ENCODE measurements at places on chromosomes 6 and 20. TPM values are rescaled to one million over a fixed set of nuclear protein-coding genes. Genes with fewer than 3 reads are reported as not detected.

DNA sequence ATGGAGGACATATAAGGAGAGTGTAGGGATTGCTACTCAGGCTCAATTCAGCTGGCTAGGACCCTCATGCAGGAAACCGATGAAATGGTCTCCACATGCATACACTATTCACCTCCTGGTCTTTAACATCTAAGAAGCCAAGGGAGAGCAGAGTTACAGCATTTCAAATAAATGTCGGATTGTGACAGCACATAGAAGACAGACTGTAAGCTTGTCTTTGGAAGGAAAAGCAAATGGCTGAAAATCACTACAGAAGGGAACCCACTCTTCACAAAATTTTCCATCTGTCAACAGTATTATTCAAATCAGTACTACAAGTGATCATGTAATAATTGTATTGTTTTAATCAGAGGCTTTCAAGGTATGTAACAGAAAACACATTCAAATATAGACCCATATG is 72.9 kb downstream of the ATG5 start:
- no peak overlapping the region for H3K27ac ChIP-seq
- H3K4me1 ChIP-seq, result no peaks in the 10 kb centered on the region

- H3K27ac ChIP-seq, result peak overlapping the region; percentile 38
- no peaks in the 10 kb centered on the region for H3K36me3 ChIP-seq
- H3K4me3 ChIP-seq, result no peak overlapping the region
- H3K4me1 ChIP-seq, result peaks cover 15% of the 10 kb centered on the region
- H3K27me3 ChIP-seq, result no peaks in the 10 kb centered on the region
Observed at GRCh38 chr20:34365765-34366213, 2.7 kb downstream of the ITCH start.

Gene C20orf141
- total RNA-seq, result 177 TPM

Gene TSPYL4
- 33.1 TPM for total RNA-seq

Gene TNXB
- 44.0 TPM for total RNA-seq
